Psoas muscle (tissue), 8 donors: ENCODE measurements at places on chromosomes 3 and 15. TPM values are rescaled to one million over a fixed set of nuclear protein-coding genes. Genes with fewer than 3 reads are reported as not detected.

Gene NANOGP8
- total RNA-seq = not detected

- DNase-seq = no peak
These were observed 243.8 kb upstream of the TOPAZ1 start for GRCh38 chr3:43997788-43998369.

- no peak for DNase-seq
These were observed 72.1 kb upstream of the FNDC3B start for GRCh38 chr3:171967137-171967783.

- no peak for DNase-seq
These were observed 116.4 kb upstream of the AGBL1 start for GRCh38 chr15:85963262-85963760.

- DNase-seq = no peak
These were observed 39.0 kb downstream of the NSUN3 start for GRCh38 chr3:94101860-94102259.
